Adrenal gland (tissue), 19 donors: ENCODE measurements at places on chromosomes 13 and 19. TPM values are rescaled to one million over a fixed set of nuclear protein-coding genes. Genes with fewer than 3 reads are reported as not detected.

- no peak overlapping the region for H3K4me3 ChIP-seq
- H3K27ac ChIP-seq: no peak overlapping the region
- H3K4me1 ChIP-seq: no peaks in the 10 kb centered on the region
- H3K36me3 ChIP-seq: no peaks in the 10 kb centered on the region
- no peaks in the 10 kb centered on the region for H3K27me3 ChIP-seq
Observed at GRCh38 chr13:23751195-23751594, 138.0 kb downstream of the MIPEP start.

The ZNF682 gene
- 36.0 TPM for polyA plus RNA-seq

DNA sequence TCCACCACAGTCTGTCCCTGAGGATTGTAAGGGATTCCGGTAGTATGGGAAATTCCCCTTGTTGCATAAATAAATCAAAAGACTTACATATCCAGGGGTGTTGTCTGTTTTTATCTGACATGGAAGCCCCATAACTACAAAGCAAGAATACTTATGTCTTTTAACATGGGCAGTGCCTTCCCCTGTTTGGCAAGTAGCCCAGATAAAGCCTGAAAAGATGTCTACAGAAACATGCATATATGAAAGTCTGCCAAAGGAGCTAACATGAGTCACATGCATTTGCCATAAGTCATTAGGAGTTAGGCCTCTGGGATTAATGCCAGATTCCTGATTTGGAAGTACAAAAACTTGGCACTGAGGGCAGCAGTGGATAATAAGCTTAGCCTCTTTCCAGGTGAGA is 62.1 kb downstream of the ZNF737 start:
- H3K36me3 ChIP-seq: no peaks in the 10 kb centered on the region
- no peaks in the 10 kb centered on the region for H3K27me3 ChIP-seq
- H3K4me1 ChIP-seq: no peaks in the 10 kb centered on the region
- no peak overlapping the region for H3K4me3 ChIP-seq
- no peak overlapping the region for H3K27ac ChIP-seq

The PEG3 gene
- polyA plus RNA-seq: 17.3 TPM

The MEX3D gene
- 1.6 TPM for polyA plus RNA-seq

DNA sequence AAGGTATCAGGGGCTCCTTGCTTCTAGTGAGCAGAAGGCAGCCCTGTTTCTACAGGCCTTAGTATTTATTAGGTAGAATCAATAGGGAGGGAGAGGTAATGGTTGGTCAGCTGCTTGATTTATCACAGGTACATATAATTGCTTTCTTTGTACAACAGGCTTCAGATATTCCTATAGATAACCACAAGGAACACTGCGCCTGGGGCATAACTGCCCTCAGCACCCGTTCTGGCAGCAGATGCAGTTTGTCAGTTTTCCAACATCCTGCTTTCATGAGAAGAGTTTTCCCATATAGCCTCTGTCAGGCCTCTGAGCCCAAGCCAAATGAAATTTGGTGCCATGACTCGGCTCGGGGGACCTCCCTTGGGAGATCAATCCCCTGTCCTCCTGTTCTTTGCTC is 12.4 kb upstream of the ZNF486 start:
- H3K36me3 ChIP-seq: no peaks in the 10 kb centered on the region
- H3K4me3 ChIP-seq: no peak overlapping the region
- H3K27me3 ChIP-seq: no peaks in the 10 kb centered on the region
- no peak for DNase-seq
